ENCODE measurements at places on chromosomes 5 and 9. TPM values are rescaled to one million over a fixed set of nuclear protein-coding genes. Genes with fewer than 3 reads are reported as not detected.

IL13 gene
- total RNA-seq: not detected

DNA sequence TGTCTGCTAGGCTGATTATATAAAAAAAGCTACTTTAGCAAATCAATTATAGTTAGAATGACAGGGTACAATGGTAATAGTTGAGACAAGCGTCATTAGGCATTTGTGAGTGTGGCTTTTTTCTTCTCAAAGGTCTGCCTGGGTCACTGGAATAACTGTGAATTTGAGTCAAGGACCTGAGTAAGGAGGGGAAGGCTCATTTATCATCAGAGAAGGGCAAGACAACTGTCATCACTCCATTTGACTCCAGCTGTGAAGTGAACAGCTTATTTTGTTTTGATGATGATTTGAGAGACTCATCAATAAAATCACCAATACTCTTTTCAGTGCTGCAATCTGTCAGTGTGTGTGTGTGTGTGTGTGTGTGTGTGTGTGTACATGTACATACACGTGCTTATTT lies 118.6 kb downstream of the MAT2B start:
- DNase-seq: no peak

DNA sequence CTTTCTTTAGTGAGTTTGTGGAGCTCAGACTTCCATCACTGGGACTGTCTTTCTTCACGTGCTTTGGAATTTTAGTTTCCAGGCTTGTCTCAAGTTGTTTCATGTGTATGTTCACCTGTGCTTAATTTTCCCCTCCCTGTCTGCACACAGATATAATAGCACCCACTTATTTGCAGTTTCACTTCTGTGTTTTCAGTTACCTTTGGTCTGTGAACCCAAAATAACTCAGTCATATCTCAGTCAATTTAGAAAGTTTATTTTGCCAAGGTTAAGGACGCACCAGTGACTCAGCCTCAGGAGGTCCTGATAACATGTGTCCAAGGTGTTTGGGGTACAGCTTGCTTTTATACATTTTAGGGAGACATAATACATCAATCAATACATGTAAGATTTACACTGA lies 330.4 kb downstream of the ICE1 start:
- no peak for DNase-seq

DNA sequence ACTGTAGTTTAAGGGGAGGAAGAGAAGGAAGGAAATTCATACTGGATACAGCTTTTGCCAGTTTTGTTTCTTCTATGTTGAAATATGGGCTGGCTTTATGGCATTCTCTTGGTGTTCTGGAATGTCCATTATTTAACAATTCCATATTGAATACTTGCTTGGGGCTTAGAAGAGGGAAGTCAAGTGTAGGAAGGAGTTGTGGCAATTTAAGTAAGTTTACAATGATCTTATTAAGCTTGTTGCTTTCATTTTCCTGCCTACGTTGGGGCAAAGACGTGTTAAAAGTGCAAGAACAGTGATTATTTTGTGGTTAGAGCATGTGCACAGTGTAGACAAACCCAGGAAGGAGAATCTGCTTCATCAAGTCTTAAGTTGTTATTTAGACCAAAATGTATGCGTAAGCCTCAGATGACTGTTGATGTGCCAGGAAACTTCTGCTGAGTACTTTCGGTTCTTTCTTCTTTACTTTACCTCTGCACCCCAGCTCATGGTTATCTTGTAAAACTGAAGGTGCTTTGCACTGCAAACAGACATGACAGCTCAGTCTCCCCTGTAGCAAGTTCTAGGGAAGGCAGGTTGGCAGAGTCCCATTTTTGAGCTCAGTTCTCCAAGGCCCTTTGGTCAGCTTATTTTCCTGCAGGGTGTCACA lies 75.8 kb downstream of the F2RL2 start:
- no peak for DNase-seq

Data from left cardiac atrium (tissue), 4 donors.